RWPE2 (cell line): ENCODE measurements at places on chromosomes 3 and 15.

- no peak for DNase-seq
- no peaks in the 10 kb centered on the region for H3K4me1 ChIP-seq
- H3K27ac ChIP-seq: no peak overlapping the region
- H3K4me3 ChIP-seq: no peak overlapping the region
Measured at GRCh38 chr3:4759689-4760312, 219.4 kb upstream of the BHLHE40 start.

- H3K4me3 ChIP-seq: no peak overlapping the region
- DNase-seq: no peak
- H3K27ac ChIP-seq: no peak overlapping the region
- H3K27me3 ChIP-seq: peaks cover 9% of the 10 kb centered on the region
- no peaks in the 10 kb centered on the region for H3K4me1 ChIP-seq
Measured at GRCh38 chr3:4290272-4290893, 12.8 kb upstream of the SETMAR start.

GRCh38 chr3:121995161-121996137 lies 26.6 kb downstream of the ILDR1 start:
- H3K4me3 ChIP-seq: no peak overlapping the region
- DNase-seq: peak; percentile 83
- no peaks in the 10 kb centered on the region for H3K27me3 ChIP-seq
- H3K27ac ChIP-seq: peak overlapping the region; percentile 68
- H3K36me3 ChIP-seq: no peaks in the 10 kb centered on the region

DNA sequence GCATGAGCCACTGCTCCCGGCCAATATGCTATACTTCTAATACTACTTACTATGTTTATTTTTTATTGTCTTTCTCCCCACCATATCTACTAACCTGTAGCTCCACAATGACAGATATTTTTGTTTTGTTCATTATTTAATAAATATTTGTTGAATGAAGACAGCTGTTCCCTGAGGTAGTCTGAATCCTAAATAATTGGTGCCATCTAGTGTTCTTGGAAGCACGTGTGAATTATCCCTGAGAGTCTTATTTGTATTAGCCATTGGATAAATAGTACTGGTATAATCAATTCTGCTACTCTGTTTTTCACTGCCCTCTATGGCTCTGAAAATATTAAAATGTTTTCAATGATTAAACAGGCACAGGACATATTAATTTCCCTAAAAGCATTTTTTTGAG lies 5.6 kb upstream of the APPL1 start:
- no peak overlapping the region for H3K4me3 ChIP-seq
- H3K27me3 ChIP-seq: no peaks in the 10 kb centered on the region
- no peaks in the 10 kb centered on the region for H3K36me3 ChIP-seq
- H3K4me1 ChIP-seq: peaks cover 3% of the 10 kb centered on the region
- DNase-seq: no peak

GRCh38 chr3:111727843-111728565 lies 131.1 kb upstream of the PHLDB2 start:
- H3K27ac ChIP-seq: peak overlapping the region; percentile 92
- peaks cover 6% of the 10 kb centered on the region for H3K36me3 ChIP-seq
- H3K4me3 ChIP-seq: no peak overlapping the region
- H3K4me1 ChIP-seq: peaks cover 32% of the 10 kb centered on the region
- no peak for DNase-seq
- H3K27me3 ChIP-seq: no peaks in the 10 kb centered on the region

GRCh38 chr15:63192619-63193206 lies 3.3 kb downstream of the RAB8B start:
- no peak overlapping the region for H3K27ac ChIP-seq
- no peaks in the 10 kb centered on the region for H3K36me3 ChIP-seq
- no peak for DNase-seq
- no peaks in the 10 kb centered on the region for H3K27me3 ChIP-seq

DNA sequence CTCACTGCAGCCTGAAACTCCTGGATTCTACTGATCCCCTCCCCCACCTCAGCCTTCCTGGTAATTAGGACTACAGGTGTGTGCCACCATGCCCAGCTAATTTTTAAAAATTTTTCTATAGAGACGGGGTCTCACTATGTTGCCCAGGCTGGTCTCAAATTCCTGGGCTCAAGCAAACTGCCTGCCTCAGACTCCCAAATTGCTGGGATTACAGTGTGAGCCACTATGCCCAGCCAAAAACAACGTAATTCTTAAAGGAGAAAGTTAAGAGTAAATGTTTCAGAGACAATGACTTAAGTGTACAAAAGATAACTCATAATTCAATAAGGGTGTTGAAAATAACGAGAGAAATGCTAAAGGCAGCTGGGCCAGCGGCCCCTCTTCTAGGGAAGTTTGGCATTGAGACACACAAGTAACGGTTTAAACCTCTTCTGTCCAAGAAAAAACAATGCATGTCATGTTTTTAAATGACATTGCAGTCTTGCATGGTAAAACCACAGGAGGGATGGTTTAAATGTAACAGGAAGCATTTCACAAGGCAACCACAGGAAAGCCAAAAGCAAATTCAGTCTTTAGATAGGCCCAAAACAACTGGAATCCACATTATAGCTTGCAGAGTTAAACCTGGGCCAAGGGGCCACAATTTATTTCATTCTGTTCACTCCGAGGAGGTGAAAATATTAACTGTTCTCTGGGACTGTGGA lies 5.1 kb downstream of the PROK2 start:
- no peaks in the 10 kb centered on the region for H3K36me3 ChIP-seq
- H3K27ac ChIP-seq: no peak overlapping the region
- H3K4me1 ChIP-seq: no peaks in the 10 kb centered on the region
- DNase-seq: no peak
- H3K4me3 ChIP-seq: no peak overlapping the region

GRCh38 chr15:57386976-57387375 lies 10.7 kb downstream of the CGNL1 start:
- DNase-seq: no peak
- no peak overlapping the region for H3K27ac ChIP-seq
- no peaks in the 10 kb centered on the region for H3K27me3 ChIP-seq
- H3K4me3 ChIP-seq: no peak overlapping the region
- no peaks in the 10 kb centered on the region for H3K36me3 ChIP-seq

DNA sequence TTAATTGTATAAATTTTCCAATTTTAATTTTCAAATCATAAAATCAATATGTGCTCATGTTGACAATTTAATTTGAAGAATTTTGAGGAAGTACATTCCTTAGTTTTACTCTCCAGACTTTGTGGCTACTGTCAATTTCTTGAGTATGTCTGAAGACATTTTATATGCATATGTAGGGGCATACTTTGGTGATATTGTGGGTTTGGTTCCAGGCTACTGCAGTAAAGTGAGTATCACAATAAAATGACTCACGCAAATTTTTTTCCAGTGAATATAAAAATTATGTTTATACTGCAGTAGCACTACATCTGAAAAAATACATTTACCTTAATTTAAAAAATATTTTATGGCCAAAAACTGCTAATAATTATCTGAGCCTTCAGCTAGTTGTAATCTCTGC lies 123.2 kb upstream of the PLCL2 start:
- no peak overlapping the region for H3K27ac ChIP-seq
- DNase-seq: no peak
- H3K27me3 ChIP-seq: no peaks in the 10 kb centered on the region
- H3K4me3 ChIP-seq: no peak overlapping the region
- H3K4me1 ChIP-seq: no peaks in the 10 kb centered on the region
- H3K36me3 ChIP-seq: no peaks in the 10 kb centered on the region

GRCh38 chr3:53913401-53913800 lies 21.7 kb upstream of the SELENOK start:
- DNase-seq: no peak
- H3K27me3 ChIP-seq: peaks cover 32% of the 10 kb centered on the region
- no peak overlapping the region for H3K4me3 ChIP-seq
- H3K4me1 ChIP-seq: no peaks in the 10 kb centered on the region
- no peaks in the 10 kb centered on the region for H3K36me3 ChIP-seq
- no peak overlapping the region for H3K27ac ChIP-seq

- no peaks in the 10 kb centered on the region for H3K36me3 ChIP-seq
- H3K27ac ChIP-seq: peak overlapping the region; percentile 81
- no peak overlapping the region for H3K4me3 ChIP-seq
- no peak for DNase-seq
Measured at GRCh38 chr15:57872281-57873030, 165.9 kb downstream of the POLR2M start.

DNA sequence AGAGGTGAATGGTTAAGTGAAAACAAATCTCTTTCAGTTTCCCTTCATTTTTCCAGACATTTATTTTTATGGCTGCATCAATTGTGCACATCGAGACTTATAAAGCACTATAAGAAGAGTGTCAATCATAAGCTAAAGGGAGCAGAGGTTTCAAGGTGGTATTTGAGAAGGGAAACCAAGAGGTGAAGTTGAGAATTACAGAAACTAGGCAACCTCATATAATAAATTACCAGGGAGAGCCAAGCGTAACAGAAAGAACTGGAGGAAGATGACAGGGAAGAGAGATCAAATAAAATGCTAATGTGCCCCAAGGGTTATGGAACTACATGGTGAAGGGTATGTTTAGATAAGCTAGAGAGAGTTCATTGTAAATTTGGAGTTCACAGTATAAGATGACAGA lies 6.3 kb upstream of the CCDC54 start:
- H3K4me3 ChIP-seq: no peak overlapping the region
- H3K27me3 ChIP-seq: no peaks in the 10 kb centered on the region

DNA sequence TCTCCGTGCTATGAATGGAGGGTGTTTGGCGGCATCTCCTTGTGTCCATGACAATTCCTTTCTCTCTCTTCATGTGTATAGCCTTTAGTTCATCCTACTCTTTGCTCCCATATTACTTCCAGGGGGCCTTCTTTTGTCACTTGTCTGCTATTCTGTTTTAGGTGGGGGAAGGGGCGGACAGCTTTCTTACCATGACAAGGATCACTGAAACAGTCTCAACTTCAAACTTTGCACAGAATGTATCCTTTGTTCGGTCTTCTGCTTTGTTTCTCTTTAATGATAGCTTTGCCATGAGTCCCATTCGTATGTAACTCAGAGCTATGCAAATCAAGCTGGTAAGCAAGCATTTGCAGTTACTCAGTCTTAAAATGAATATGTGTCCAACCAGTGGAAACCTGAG lies 294.2 kb downstream of the TIGIT start:
- H3K27me3 ChIP-seq: no peaks in the 10 kb centered on the region
- H3K4me1 ChIP-seq: no peaks in the 10 kb centered on the region
- no peak overlapping the region for H3K4me3 ChIP-seq
- no peak overlapping the region for H3K27ac ChIP-seq
- no peak for DNase-seq

GRCh38 chr3:84074767-84075166 lies 884.0 kb upstream of the CADM2 start:
- no peaks in the 10 kb centered on the region for H3K36me3 ChIP-seq
- no peaks in the 10 kb centered on the region for H3K27me3 ChIP-seq
- H3K4me1 ChIP-seq: no peaks in the 10 kb centered on the region
- H3K4me3 ChIP-seq: no peak overlapping the region

DNA sequence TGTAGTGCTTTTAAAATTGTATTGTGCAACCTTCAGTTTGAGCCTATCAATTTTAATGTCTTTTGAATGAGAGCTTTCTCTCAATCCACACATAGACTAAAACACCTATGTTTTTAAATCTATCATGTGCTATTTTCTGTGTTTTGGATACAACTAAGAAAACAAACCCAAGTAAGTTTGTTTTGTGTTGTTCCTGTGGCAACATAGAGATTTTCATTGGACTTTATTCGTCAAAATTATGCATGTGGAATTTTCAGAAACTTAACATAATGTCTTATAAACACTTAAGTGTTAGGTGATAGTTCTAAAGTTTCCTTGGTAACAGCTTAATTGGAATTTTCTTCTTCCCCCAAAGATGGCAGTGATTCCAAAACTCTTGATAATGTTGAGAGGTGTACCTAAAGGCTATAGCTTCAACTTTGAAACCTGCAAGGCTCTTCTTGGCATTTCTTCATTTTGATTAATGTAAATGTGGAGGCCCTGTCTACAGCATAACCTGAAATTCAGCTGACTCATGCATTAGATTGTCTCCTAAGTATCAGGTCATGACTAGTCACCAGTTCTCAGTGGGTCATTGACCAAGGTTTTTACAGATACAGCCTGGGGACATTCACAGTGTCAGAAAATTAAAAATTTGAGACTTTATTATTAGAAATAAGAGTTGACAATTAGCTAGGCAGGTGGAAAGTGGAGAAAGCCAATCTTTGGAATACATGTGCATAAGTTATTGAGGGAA lies 44.4 kb downstream of the COL6A5 start:
- H3K36me3 ChIP-seq: no peaks in the 10 kb centered on the region
- no peak overlapping the region for H3K4me3 ChIP-seq
- no peaks in the 10 kb centered on the region for H3K27me3 ChIP-seq
- DNase-seq: no peak
- no peak overlapping the region for H3K27ac ChIP-seq

DNA sequence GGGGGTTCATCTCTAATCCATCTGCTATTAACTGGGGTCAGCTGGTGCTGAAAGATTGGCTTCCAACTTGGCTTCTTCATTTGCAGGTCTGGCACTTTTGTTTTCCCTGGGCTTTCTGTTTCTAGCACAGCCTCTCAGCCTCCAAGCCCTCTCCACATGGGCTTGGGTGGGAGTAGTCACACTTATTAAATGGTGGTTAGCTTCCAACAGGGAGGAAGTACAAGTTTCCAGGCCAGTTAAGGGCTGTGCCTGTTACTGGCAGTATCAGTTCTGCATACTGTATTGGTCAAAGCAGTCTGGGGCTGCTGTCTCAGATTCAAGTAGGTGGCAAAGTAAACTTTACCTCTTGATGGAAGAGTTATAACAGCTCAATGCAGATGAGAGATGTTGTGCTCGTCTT lies 627.1 kb upstream of the CCDC54 start:
- H3K27ac ChIP-seq: no peak overlapping the region
- H3K36me3 ChIP-seq: no peaks in the 10 kb centered on the region
- H3K27me3 ChIP-seq: no peaks in the 10 kb centered on the region
- H3K4me3 ChIP-seq: no peak overlapping the region
- no peak for DNase-seq

- DNase-seq: no peak
- no peaks in the 10 kb centered on the region for H3K27me3 ChIP-seq
- no peak overlapping the region for H3K27ac ChIP-seq
- no peaks in the 10 kb centered on the region for H3K4me1 ChIP-seq
Measured at GRCh38 chr3:60752809-60753208, 498.4 kb downstream of the FHIT start.
